ENCODE measurements at places on chromosomes 7 and 10.

- peak; percentile 20 for DNase-seq
These were observed 303.5 kb downstream of the PTPRN2 start for GRCh38 chr7:158284121-158284520.

DNA sequence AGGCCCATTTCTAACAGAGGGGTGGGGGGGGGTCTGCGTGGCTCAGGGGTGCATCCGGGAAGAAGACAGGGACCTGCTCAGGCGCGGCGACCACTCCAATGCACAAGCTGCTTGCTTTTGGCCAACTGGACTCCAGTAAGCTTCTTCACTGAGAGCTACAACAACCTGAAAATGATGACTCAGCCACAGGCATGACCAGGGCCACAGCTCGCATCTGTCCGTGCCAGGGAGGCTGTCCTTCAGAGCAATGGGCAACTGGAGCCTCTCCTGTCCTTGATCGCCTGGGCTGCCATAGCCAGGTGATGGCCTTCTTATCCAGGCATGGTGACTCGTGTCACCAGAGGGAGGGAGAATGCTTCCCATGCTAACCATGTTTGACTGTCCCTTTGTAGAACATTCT, 81.6 kb upstream of the RNF32 start:
- DNase-seq = no peak

- no peak for DNase-seq
These were observed 93.9 kb upstream of the RET start for GRCh38 chr10:42982891-42983506.

DNA sequence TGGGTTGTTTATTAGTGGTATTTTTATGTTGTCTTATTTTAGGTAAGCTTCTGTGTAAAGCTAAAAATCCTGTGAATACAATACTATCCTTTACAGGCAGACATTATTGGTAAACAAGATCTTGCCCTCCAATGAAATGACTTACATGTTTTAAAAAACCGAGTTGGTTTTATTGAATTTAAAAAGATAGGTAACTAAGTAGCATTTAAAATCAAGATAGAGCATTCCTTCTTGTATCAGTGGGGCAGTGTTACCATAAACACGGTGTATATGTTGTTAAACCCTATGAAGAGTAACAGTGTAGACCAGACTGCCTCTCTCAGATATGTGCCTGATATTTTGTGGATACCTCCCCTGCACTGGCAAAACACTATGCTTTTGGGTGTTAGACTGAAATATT, 81.0 kb downstream of the SNX10 start:
- no peak for DNase-seq

DNA sequence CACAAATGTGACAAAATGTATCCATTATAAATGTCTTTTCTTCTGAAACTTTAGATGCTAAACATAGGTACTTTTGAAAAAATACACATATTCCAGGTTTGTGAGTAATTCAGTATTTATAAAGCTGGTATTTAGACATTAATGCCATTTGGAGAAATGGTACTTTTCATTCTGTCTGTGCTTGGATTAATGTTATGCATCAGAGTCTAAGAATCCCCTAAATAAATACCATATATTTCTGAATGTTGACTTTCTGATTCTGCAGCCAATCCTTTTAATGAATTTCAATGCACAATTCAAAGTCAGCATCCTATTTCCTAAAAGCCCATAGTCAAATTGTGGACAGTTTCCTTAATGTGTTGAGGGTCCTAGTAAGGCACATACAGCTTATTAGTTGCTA, 145.0 kb downstream of the DKK1 start:
- no peak for DNase-seq

- no peak for DNase-seq
These were observed 138.6 kb downstream of the RGS10 start for GRCh38 chr10:119403921-119404320.

- no peak for DNase-seq
These were observed 59.6 kb upstream of the BICC1 start for GRCh38 chr10:58453105-58453504.

DNA sequence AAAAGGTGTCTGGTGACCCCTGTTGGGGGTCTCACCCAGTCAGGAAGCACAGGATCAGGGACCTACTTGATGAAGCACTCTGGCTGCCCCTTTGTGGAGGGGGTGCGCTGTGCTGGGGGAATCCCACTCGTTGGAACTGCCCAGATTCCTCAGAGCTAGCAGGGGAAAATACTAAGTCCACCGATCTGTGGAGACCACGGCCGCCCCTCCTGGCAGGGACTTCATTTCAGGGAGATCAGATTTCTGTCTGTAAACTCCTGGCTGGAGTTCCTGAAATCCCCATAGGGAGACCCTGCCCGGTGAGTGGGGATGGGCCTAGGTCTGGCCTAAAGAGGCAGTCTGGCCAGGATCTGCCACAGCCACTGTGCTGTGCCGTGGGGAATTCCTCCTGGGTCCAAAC, 79.3 kb upstream of the ADCY1 start:
- no peak for DNase-seq

- no peak for DNase-seq
These were observed 6.4 kb downstream of the USP6NL start for GRCh38 chr10:11604865-11605650.

GRCh38 chr7:156504687-156505545, 135.7 kb upstream of the RNF32 start:
- no peak for DNase-seq

DNA sequence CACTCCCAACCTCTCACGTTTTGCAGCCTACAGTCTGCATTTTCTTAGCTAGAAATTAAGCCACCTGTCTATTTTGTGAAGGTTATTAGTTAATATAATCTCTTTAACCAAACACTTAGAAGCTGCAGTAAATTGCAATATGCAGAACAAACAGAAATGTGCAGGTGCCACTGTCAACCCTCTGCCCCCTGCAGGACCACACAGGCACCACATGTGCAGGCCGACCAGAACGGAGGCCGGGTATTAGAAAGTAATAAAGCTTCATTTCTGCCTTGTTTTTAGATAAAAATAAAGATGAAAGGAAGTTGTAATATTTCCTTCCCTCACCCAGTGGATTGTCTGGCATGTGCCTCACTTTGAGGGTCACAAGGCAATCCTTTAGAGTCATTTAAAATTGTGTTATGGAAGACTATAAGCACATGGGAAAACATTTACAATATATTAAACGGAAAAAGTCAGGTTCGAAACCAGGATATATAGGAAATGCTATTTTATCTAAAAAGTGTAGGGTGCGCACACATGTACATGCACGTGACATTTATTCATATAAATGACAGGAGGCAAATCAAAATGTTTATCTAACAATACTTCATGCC, 158.2 kb downstream of the ARHGAP12 start:
- DNase-seq = no peak

DNA sequence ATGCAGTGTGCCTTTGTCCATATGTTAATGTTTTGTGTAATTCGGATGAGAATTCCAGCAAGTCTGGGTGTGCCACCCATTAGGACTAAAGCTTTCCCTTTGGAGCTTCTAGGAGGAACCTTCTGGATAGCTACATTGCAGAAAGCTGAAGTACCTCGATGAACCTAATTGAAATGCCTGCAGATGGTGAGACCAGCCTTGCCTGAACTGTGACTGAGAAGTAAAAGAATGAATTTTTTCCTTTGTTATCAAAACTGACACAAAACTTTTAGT, 31.1 kb upstream of the FBXW4 start:
- DNase-seq = no peak

- DNase-seq = no peak
These were observed 296.4 kb upstream of the MKLN1 start for GRCh38 chr7:131031099-131031868.

- DNase-seq = peak; percentile 73
These were observed 982 bp downstream of the SFXN3 start for GRCh38 chr10:101031796-101032636.

- DNase-seq = no peak
These were observed 64.2 kb downstream of the PHYHIPL start for GRCh38 chr10:59240582-59241183.

- DNase-seq = no peak
These were observed 36.5 kb downstream of the KMT2C start for GRCh38 chr7:152399344-152399743.

- DNase-seq = no peak
These were observed 8.5 kb downstream of the VOPP1 start for GRCh38 chr7:55563596-55564325.

DNA sequence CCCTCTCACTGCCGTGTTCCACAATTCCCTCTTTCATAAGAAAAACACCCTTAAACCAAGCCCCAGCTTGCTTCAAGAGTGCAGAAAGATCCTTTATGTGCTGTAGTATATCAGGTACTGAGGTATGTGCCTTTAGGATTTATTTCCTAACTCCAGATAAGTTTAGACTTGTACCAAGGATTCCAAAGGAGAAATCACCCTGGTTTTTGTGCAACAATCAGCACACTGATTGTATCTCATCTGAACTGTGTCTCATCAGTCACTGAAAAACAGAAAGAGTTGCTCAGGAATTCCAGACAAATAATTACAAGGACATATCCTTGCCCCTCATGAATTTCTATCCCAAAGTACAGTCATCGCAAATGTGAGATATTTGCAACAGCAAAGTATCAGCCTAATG, 77.2 kb upstream of the PTPRZ1 start:
- no peak for DNase-seq

DNA sequence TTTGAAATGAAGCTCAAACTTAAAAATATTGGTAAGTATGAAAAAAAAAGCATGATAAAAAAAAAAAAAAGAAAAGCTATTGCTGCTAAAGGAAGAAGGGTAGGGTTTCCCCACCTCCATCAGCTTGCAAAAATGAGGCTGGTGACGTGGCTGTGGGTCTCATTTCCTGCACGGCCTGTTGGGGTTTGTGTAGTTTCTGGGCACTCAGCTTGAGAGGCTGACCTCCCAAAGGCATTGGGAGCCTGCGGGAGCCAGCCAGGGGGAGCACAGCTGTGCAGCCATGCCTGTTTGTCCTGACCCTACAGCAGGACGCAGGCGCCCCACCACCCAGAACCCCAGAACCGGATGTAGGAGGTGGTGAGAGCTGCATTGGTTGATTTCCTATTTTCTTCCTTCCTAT, 48.8 kb upstream of the CARD11 start:
- no peak for DNase-seq

- no peak for DNase-seq
These were observed 14.0 kb downstream of the DNAJB12 start for GRCh38 chr10:72340510-72341261.

DNA sequence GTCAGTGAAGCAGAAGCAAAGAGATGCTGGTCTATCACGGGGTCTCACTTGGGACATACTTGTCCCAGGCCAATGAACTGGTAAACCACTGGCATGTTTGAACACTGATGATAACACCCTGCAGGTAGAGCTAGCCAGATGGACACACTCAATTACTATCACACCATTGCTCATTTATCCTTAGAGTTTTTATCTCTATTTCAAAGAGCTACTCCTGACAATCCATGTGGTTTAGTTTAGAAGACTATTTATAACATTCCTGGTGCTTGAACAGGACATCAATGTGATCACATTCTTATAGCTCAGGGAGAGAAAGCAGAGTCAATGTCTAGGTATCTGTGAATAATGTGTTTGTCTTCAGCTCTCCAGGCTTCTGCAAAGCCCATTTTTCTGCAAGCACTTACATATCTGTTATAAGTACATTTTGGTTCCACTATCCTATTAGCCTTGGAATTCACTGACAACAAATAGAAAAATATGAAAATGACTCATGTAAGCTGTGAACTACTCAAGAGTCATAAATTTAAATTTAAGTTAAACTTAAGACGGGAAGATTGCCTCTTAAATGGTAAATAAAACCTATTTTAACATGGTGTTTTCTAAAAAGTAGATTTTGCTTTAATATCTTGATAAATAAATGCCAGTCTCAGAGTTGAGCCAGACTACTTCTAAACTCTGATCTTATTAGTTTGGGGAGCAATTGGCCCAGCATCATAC, 106.7 kb upstream of the MBL2 start:
- DNase-seq = no peak

Data from hypothalamus (tissue), 51 donors.